ENCODE measurements at places on chromosomes 4 and X.

DNA sequence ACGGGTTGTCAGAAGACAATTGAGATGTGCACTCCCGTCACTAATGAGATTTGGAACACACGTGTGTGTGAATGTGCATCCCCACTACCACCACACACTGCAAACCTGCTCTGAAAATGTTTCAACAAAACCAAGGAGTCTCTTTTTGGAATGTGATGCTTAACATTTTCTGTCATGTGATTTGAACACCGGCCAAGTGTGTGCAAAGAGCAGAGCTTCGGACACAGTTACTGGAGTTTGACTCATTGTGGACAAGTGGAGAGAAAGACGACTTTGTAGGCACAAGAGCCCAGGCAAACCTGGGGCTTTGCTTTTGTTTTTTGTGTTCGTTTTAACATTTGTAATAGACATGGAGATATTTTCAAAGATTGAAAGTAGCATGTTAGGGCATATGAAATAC lies 49.2 kb downstream of the CCKAR start:
- DNase-seq, result no peak

- no peak for DNase-seq
Observed at GRCh38 chrX:49157194-49157593, 5.4 kb upstream of the MAGIX start.

- DNase-seq, result no peak
Observed at GRCh38 chr4:47662975-47663374, 174.9 kb downstream of the CORIN start.

DNA sequence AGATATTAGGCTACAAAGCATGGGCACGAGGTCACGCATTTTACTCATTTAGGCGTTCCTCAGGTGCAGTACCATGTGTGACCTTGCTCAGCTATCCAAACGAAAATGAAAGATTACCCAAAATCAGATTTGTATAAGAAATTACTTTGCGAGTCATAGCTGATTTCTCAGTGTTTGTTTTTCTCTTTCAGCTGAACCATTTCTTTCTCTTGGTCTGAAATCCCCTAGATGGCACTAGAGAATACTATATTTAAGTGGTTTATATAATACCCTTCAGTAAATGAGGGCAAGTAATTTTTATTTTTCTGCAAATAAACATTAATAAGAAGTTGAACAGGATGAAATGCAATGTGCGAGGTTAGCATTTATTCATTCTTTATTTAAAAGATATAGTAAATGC lies 496.6 kb downstream of the STIM2 start:
- peak; percentile 8 for DNase-seq

DNA sequence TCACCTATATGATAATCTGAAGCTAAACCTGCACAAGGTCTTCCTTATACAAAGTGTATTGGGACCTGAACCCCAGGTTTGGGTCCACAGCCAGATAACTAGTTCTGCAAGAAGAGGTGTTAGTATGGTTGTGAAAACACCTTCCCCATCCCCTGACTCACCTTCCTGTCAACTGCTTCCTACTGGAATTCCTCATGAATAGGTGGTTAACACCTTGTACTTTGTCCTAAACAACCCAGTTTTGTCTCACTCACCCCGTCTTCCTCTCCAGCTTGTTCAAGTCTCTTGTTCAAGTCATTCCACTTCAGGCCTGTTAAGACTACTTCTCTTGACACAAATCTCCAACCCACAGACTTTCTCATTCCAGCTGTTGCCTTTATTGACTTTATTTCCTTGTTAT lies 45.5 kb downstream of the CCNG2 start:
- DNase-seq, result no peak

GRCh38 chr4:114272226-114272625 lies 292.8 kb upstream of the ARSJ start:
- DNase-seq, result no peak

DNA sequence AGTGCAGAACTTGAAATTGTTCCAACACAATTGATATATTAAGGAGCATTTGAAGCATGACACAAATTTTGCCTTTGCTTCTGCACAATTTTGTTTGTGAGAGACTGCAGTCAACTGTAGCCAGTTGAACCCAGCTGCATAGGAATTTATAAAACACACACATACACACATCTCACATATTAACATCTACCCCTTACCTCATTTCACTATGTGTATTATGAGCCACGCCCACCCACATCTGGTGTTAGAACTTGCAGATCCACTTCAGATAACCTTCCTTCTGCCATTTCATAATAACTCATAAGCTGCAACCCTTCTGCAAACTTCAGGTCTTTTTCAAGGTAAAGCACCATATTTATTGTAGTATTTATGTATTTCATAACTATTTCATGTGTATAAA lies 188.1 kb upstream of the WDFY3 start:
- no peak for DNase-seq

DNA sequence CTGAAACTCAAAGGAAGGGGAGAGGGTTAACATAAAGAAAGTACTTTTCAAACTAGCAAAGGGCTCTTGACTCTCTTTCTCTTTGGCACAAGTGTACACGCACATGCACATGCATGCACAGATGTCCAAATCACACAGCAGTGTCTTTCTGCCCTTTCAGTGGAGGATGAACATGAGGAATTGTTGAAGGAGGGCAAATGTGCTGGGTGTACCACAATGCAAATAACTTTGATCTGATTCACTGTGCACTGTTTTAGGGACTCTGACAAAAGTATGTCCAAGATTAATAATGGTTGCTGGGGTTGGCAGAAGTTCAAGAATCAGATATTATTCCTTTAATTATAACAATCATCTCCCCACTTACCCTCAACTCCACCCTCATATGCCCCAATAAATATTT lies 93.8 kb downstream of the GPC4 start:
- no peak for DNase-seq

DNA sequence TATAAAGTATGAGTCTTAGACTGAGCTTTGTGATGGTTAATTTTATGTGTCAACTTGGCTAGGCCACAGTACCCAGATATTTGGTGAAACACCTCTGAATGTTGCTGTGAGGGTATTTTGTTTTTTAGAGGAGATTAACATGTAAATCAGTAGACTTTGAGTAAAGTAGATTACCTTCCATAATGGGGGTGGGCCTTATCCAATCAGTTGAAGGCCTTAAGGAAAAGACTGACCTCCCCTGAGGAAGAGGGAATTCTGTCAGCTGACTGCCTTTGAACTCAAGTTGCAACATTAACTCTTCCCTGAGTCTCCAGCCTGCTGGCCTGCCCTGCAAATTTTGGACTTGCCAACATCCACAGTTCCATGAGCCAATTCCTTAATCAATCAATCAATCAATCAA lies 66.0 kb downstream of the PLAC1 start:
- DNase-seq, result no peak

- no peak for DNase-seq
Observed at GRCh38 chr4:48498895-48499294, 8.8 kb downstream of the ZAR1 start.

- DNase-seq, result peak; percentile 27
Observed at GRCh38 chr4:142824368-142824767, 21.7 kb downstream of the INPP4B start.

DNA sequence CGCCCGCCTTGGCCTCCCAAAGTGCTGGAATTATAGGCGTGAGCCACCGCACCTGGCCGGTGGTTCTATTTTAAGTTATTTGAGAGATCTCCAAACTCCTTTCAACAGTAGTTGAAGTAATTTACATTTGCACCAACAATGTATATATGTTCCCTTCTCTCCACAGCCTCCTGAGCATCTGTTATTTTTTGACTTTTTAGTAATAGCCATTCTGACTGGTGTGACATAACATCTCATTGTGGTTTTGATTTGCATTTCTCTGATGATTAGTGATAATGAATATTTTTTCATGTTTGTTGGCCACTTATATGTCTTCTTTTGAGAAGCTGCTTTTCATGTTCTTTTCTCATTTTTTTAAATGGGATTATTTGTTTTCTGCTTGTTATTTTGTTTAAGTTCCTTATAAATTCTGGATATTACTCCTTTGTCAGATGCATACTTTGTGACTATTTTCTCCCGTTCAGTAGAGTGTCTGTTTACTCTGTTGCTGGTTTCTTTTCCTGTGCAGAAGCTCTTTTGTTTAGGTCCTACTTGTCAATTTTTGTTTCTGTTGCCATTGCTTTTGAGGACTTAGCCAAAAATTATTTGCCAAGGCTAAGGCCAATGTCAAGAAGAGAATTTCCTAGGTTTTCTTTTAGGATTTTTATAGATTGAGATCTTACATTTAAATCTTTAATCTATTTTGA lies 213.2 kb downstream of the ARHGAP24 start:
- no peak for DNase-seq

- no peak for DNase-seq
Observed at GRCh38 chr4:8338351-8338961, 68.9 kb downstream of the HTRA3 start.

GRCh38 chr4:30718641-30719453 lies 1.3 kb upstream of the PCDH7 start:
- no peak for DNase-seq

DNA sequence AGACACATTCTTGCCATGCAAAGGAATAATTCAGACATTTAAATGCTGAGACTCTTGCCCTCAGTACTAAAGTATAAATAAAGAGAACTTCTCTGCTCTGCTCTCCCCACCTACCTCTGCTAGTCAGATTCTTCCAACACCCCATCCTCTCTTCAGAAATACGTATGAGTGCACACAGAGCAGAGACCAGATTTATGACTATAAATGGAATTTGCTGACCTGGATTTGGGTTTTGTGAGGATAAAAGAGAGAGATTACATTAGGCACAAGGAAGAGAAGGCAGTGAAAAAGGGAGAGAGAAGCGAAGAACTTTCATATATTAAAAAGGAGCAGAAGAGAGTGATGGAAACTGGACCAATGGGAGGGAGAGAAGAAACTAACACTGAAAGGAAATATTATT lies 87.6 kb upstream of the EXOC1L start:
- DNase-seq, result no peak

GRCh38 chr4:35604252-35604651 lies 640.1 kb downstream of the ARAP2 start:
- no peak for DNase-seq

GRCh38 chrX:80014141-80014940 lies at the start of gene TBX22:
TBX22 (plus strand) TSS chrX:80014753; CDS start chrX:80022270, 7,517 bp downstream.
- no peak for DNase-seq

- DNase-seq, result peak; percentile 94
Observed at GRCh38 chr4:47485047-47485692, at the start of gene ATP10D. ATP10D (plus strand) TSS chr4:47485275; CDS start chr4:47512541, 27,266 bp downstream.

DNA sequence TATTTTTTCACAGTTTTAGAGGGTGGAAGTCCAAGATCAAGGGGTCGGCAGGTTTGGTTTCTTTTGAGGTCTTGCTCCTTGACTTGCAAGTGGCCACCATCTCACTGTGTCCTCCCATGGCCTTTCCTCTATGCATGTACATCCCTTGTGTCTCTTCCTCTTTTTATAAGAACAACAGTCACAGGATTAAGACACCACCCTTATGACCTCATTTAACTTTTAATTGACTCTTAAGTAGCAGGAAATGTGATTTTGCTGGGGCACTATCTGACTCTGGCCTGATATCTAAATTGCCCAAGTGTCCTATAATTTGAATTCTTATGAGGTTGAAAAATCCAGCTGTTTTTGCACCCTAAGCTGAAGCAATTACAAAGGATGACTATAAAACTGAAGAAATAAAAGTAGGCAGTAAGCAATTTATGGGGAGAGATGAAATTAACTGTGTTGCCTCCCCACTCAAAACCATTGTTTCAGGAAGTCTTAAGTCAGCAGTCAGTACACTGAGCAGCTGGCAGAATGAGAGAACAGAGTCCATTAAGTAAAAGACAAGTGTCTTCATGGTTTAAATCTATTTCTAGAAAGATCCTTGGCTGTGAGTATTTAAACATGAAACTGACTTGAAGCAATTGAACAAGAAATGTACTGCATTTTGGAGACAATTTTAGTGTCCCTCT lies 601.3 kb downstream of the SPRY1 start:
- no peak for DNase-seq

GRCh38 chr4:71126719-71127118 lies 133.3 kb downstream of the DCK start:
- no peak for DNase-seq

- DNase-seq, result peak; percentile 17
Observed at GRCh38 chrX:18390941-18391538, 34.4 kb upstream of the CDKL5 start.

DNA sequence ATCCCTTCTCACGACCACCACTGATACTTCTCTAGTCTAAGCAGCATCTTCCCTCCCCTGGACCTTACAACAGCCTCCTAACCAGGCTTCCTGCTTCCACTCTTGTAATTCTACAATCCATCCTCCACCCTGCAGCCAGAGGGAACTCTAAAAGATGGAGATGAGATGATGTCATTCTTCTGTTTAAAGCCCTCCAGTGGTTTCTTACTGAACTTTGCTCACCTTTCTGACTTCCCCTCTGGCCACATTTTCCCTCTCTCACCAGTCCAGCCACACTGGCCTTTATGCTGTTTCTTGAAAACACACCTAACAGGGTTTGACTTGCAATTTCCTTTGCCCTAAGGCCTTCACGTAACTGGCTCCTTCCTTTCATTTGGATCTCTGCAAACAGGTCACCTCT lies 191.4 kb upstream of the NHS start:
- DNase-seq, result no peak

GRCh38 chr4:835148-836002 lies 9.4 kb upstream of the CPLX1 start:
- DNase-seq, result no peak

DNA sequence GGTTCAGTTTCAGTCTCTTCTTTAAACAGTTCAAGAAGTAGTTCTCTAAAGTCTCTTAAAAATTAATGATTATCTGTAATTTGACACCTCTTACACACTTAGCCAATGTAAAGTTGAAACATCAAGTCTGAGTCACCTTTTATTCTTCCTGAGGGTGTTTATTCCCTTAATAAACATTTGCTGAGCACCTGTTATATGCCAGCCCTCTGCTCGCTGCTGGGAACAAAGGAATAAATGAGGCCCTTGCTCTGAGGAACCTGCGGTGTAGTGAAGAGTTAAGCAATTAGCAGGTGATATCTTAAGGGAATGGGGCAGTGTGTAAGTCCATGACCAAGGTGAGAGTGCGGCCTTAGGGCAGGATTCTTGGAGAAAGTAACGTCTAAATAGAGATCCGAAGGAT lies 5.2 kb upstream of the NDNF start:
- no peak for DNase-seq

DNA sequence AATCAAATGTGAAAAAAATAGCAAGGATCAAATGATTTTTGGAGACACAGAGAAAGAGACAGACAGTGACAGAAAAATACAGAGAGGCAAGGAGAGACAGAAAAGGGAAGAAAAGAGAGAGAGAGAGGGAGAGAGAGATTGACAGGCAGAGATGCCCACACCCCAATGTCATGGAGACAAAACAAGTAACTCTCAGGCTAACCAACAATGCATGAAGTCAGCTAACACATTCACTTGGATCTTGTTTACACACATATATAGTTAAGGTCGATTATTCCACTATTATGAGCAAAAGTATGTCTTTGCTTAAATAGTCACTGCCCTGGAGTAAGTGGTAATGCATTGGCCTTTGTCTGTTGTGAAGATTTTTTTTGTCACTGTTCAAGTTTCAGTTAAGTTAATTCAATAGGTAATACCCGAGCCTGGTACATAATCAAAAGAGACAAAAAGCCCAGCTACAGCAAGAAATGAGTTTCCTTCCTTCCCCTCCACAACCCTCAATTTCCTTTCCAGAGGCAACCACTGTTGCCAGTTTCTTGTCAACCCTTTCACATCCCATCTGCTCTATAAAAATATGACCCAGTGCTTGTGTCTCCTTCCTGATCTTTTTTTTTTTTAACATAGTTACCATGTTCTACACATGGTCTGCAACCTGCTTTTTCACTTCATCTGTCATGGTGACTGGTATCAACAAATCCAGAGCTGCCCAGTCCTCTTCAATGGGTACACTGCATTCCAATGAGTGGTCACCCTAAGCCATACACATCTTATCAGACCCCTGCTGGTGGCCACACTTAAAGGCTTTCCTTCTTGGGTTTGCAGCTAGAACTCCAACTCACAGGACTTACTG lies 52.1 kb downstream of the PROM1 start:
- no peak for DNase-seq
